ENCODE measurements at places on chromosomes 16 and 17.
A peak's percentile ranks its signal among the peaks of the same experiment; 100 is the strongest.

DNA sequence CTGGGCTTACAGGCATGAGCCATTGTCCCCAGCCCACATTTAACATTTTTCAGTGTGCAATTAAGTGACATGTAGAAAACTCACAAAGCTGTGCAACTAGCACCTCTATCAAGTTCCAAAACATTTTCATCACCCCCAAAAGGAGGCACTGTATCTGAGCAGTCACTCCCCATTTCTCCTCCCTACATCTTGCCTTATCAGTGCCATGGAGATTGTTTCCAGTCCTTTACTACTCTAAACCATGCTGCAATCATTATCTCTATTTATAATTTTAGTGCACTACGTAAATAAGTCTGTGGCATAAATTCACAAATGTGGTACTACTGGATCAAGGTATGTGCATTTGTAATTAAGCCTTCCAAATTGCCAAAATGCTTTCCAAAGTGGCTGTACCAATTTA is 7.6 kb downstream of the MRPS23 start:
- no peak for DNase-seq

GRCh38 chr16:3281222-3281820 is 2.0 kb upstream of the ZNF263 start:
- DNase-seq: no peak

DNA sequence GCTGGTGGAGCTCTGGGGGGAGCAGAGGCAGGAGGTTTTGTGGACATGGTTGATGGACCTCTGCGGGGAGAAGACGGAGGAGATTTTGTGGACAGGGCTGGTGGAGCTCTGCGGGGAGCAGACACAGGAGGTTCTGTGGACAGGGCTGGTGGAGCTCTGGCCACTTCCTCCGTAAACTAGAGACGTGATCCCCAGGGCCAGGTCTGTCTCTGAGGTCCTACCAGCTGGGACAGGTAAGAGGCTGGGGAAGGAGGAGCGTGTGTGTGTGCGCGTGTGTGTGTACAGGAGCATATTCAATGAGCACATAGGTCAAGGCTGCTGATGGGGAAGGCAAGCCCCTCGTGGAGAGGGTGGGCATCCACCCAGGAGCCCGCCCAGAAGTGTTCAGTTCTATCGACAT is 20.6 kb downstream of the RPH3AL start:
- DNase-seq: peak; percentile 63

DNA sequence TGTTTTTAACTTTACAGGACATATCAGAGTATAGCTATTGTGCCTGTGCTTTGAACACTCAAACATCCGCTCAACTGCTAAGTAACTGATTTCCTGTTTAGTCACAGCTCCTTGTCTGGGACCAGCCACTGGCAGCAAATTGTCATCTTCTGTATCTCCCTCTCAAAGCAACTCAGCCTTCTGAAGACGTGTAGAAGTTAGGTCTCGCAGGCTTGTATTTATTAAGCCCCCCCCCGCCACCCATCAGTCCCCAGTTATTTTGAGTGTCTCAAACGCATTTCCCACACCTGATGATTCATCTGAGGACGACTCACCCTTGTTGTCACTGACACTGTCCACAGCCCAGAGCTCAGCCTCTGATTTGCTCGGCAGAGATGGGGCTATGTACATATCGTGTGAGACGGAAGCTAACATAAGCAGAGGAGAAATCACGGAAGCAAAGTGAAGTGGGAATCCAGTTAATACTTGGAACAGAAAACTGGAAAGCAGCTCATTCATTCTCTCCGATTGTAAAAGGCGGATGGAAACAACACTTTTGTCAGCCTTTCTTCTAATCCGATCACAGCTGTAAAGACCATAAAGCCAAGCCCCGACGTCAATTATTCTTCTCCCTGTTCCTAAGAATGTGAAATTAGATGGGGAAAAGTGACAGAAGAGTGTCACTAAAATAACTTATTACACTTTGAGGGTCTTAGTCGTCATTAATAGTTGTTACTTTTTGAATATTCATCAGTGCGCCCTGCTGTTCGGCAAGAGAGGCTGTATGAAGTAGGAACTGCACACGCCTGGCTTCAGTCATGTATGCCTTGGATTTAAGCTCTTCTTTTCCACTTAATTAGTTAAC is 64.2 kb downstream of the PITPNC1 start:
- DNase-seq: no peak

- no peak for DNase-seq
These were observed 2.4 kb upstream of the FOXL1 start for GRCh38 chr16:86575754-86576557.

- DNase-seq: peak; percentile 54
These were observed 130.2 kb upstream of the CDH5 start for GRCh38 chr16:66236301-66236700.

- no peak for DNase-seq
These were observed 103.1 kb downstream of the RPTOR start for GRCh38 chr17:80647746-80648145.

DNA sequence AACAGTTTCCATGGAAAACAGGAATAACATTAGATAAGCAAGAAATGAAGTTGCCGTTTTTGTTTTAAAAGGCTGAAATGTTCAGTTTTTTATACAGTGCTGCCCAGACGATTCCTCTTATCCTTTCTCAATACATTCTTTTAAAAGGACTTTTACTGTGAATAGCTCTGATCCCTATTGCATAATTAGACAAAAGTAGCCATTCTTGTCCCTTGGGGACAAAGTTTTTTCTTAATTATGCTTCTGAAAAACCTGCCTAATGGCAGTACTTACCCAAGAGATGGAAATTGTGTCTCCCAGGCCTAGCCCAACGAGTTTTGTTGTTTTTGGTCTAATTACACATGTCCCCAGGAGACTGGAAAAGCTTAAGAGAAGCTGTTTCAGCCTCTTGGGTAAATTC is 27.6 kb downstream of the NXPH3 start:
- DNase-seq: no peak

DNA sequence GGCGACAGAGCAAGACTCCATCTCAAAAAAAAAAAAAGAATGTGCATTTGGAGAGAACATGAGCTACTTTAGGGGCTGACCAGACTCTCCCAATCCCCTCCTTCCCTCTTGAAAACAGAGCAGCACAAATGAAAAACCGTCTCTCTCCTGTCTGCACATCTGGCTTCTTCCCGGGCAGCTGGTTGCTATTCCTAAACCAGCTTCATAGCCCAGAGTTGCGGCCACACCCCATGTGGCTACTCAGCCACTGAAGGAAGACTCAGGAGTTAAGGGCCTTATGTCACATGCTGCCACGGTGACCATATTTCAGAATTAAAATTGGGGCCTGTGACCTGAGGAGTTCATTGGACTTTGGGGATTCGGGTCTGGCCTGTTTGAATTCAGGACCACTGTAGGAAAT is 48.3 kb downstream of the KATNIP start:
- DNase-seq: no peak

DNA sequence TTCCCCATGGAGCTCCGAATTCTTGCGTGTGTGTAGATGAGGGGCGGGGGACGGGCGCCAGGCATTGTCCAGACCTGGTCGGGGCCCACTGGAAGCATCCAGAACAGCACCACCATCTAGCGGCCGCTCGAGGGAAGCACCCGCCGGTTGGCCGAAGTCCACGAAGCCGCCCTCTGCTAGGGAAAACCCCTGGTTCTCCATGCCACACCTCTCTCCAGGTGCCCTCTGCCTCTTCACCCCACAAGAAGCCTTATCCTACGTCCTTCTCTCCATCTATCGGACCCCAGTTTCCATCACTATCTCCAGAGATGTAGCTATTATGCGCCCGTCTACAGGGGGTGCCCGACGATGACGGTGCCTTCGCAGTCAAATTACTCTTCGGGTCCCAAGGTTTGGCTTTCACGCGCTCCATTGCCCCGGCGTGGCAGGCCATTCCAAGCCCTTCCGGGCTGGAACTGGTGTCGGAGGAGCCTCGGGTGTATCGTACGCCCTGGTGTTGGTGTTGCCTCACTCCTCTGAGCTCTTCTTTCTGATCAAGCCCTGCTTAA is 617 bp upstream of the SENP3 start:
- peak; percentile 98 for DNase-seq

DNA sequence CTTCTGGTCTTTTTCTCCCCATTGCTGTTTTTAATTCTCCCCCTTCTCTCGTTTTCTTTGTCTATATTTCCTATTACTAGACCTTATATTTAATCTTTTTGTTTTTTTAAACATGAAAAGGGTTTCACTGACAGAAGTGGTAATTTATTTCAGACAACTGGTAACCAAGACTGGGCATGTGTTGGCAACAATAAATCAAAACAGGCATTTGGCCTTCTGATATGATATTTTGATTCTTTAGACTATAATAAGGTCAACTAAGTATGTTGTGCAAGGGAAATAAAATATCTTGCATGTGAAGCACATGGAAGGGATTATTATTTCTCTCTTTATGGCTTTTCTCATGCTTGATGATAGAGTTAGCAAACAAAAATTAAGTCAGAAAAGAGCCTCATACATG is 34.6 kb downstream of the AP2B1 start:
- no peak for DNase-seq
